ENCODE measurements at places on chromosomes 1 and 21. TPM values are rescaled to one million over a fixed set of nuclear protein-coding genes. Genes with fewer than 3 reads are reported as not detected.

MRPS15 gene
- 89.8 TPM for total RNA-seq

SPATA17 gene
- total RNA-seq, result 2.5 TPM

GRCh38 chr1:104780470-104781078, 1030.9 kb downstream of the AMY1C start:
- no peaks in the 10 kb centered on the region for H3K36me3 ChIP-seq
- H3K27ac ChIP-seq, result no peak overlapping the region

DNA sequence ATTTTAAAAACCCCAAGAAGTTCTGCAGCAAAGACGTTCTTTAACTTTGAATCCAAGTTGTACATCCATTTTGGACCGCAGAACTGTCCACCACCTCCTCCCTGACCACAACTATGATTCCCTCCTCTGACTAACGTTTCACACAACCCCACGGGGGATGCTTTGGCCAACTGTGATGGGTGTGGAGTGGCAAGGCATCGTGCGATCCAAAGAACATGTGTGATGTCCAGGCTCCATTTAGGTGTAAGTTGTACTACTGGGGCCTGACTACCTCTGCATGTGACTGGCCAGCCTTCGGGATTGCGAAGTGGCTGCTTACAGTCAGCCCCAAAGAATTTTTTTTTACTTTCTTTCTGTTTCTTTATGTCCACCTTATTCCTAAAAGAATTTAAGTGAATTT, 6.7 kb downstream of the KCNJ15 start:
- DNase-seq, result no peak
- no peaks in the 10 kb centered on the region for H3K36me3 ChIP-seq
- H3K4me1 ChIP-seq, result peaks cover 6% of the 10 kb centered on the region
- H3K27me3 ChIP-seq, result peaks cover 7% of the 10 kb centered on the region
- no peak overlapping the region for H3K4me3 ChIP-seq
- no peak overlapping the region for H3K27ac ChIP-seq

GRCh38 chr1:28642056-28642846, 616 bp downstream of the TAF12 start:
- H3K27ac ChIP-seq, result peak overlapping the region; percentile 97
- H3K36me3 ChIP-seq, result no peaks in the 10 kb centered on the region
- peak; percentile 6 for DNase-seq
- H3K27me3 ChIP-seq, result no peaks in the 10 kb centered on the region
- peaks cover 39% of the 10 kb centered on the region for H3K4me1 ChIP-seq

CFHR4 gene
- not detected for total RNA-seq
